ENCODE measurements at places on chromosomes 16 and 17. TPM values are rescaled to one million over a fixed set of nuclear protein-coding genes. Genes with fewer than 3 reads are reported as not detected.

Gene KATNIP
- total RNA-seq: 23.8 TPM

Gene CDH16
- not detected for total RNA-seq

GRCh38 chr16:73228649-73229048 is 180.7 kb upstream of the ZFHX3 start:
- no peak for DNase-seq

- DNase-seq: no peak
These were observed 2.0 kb downstream of the TK1 start for GRCh38 chr17:78184868-78185267.

Data from upper lobe of right lung (tissue), 1 donor.